Thoracic aorta (tissue), 2 donors: ENCODE measurements at places on chromosomes 16 and 17. TPM values are rescaled to one million over a fixed set of nuclear protein-coding genes. Genes with fewer than 3 reads are reported as not detected.

Gene ABCC6
- 0.41 TPM for total RNA-seq

DNA sequence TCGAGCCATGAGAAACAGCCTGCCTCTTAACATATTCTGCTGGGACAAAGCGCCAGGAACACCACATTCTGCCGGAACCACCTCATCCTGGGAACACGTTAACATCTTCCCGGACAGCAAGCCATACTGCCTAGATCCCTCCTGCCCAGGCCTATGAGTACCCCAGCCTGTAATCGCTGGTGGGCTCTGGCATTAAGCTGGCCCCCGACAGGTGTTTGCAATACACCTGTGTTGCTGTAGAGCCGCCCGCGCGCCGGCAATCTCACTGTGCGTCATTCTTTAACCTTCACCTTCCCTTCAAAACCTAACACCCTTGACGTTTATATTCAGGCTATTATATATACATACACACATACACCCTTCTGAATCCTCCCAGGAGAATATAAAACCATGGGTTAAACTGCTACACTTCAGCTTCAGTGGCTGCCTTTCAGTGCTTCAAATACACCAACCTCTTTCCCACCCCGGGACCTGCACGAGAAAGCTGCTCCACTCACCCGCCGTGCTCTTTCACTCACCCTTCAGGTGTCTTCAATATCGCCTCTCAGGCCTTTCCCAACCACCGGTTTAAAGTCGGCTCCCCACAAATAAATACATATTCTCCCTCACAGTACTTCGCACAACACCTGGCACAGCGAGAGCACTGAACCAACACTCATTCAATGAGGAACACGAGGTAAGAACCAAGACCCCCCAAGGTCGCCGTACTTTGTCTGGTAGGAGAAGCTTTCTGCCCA, 1.0 kb upstream of the ENDOV start:
- no peaks in the 10 kb centered on the region for H3K27me3 ChIP-seq
- peaks cover 12% of the 10 kb centered on the region for H3K4me1 ChIP-seq
- peak overlapping the region; percentile 96 for H3K4me3 ChIP-seq
- DNase-seq = no peak

DNA sequence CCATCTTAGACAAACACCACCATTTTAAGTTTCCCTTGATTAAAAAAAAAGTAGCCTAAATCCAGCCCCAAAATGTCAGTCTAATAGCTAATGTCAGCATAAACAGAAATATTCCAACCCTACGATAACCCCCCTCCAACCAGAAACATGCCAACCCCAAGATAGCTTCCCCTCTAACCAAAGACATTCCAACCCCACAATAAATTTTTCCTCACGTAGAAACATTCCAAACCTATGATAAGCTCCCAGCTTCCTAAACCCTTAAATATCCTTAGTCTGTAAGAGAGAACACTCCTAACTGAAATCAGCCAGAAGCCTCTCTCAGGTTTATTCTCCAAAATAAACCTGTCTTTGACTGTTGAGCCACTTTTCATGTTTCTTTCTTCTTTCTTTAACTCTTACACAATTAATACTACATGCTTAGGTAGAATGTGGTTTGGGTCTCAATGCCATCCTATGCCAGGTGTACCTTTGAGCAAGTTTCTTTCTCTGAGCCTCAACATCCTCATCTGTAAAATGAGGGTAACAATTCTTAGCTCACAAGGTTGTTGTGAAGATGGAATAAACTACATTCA, 10.5 kb upstream of the KRT38 start:
- no peak for DNase-seq
- no peak overlapping the region for H3K27ac ChIP-seq
- H3K4me3 ChIP-seq = no peak overlapping the region
- no peaks in the 10 kb centered on the region for H3K27me3 ChIP-seq
- H3K36me3 ChIP-seq = no peaks in the 10 kb centered on the region
- no peaks in the 10 kb centered on the region for H3K4me1 ChIP-seq

GRCh38 chr17:62794666-62794971, 13.5 kb downstream of the MARCHF10 start:
- H3K36me3 ChIP-seq = no peaks in the 10 kb centered on the region
- H3K27ac ChIP-seq = no peak overlapping the region
- DNase-seq = no peak

DNA sequence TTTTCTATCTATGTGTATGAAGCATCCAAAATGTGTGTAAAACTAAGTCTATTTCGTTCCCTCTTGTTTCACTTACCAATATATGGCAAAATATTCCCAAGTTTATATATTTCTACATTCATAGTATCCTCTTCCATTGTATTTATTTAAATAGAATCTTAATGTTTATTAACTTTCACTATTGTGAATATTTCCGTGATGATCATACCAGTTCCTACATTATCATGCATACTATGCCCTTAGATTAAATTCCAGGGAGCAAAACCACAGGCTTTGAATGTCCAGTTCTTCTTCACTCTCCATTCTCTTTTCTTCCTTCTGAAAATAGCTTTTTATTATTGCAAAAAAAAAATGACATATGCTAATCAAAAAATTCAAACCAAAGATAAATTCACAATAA, 4.0 kb downstream of the MAP2K6 start:
- no peaks in the 10 kb centered on the region for H3K27me3 ChIP-seq
- H3K36me3 ChIP-seq = no peaks in the 10 kb centered on the region

DNA sequence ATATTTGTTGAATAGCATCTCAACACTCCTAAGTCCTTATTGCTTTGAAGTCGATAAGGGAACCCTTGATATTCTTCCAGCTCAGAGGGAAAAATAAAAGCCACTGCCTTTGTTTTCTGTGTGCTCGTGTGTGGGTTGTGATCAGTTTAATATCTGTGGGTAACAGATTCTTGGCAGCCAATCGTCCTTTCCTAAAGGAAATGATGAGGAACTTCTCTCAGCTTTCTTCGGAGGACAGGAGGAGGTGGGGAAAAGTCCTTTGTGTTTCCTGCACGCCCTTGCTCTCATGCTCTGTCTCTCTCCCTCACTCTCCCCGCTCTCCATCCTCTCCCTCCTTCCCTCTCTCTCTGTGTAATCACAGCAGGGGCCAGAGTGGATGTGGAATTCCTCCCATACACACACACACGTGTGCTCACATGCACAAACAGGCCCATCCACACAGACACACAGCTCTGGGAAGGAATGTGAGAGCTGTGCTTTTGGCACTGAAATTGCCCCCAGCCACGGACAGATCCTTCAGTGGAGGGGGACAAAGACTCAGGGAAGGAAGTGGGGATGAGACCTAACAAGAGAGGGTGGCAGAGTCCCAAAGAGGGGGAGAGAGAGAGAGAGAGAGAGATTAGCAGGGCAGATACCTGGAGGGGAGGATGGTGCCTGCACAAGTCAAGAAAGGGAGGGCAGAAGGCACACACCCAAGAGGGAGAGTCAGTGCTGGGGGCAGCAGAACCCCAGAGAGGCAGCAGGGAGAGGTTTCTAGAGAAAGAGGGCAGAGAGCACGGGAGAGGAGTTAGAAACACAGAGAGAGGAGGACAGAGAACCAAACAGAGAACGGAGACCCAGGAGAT, 83.5 kb upstream of the PLCG2 start:
- no peaks in the 10 kb centered on the region for H3K27me3 ChIP-seq
- peaks cover 13% of the 10 kb centered on the region for H3K36me3 ChIP-seq
- no peak overlapping the region for H3K4me3 ChIP-seq
- no peak for DNase-seq

DNA sequence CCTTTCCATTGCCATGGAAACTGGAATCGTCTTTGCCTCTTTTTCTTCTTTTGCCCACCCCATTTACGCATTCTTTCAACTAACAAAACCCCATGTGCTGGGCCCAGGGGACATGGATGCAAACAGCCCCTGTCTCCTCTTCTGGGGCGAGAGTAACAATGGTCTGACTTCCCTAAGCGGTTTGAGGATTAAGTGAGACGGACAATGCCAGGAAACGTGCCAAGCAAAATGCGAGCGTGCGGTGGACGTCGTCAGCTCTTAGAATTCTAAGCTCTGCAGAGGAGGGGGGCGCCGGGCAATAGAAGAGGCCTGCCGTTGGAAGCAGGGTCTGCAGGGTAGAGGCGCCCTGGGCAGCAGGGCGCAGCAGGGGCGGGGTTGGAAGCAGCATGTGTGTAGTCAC, 42.4 kb upstream of the JPH3 start:
- H3K4me3 ChIP-seq = no peak overlapping the region
- no peaks in the 10 kb centered on the region for H3K36me3 ChIP-seq
- H3K4me1 ChIP-seq = peaks cover 7% of the 10 kb centered on the region

DNA sequence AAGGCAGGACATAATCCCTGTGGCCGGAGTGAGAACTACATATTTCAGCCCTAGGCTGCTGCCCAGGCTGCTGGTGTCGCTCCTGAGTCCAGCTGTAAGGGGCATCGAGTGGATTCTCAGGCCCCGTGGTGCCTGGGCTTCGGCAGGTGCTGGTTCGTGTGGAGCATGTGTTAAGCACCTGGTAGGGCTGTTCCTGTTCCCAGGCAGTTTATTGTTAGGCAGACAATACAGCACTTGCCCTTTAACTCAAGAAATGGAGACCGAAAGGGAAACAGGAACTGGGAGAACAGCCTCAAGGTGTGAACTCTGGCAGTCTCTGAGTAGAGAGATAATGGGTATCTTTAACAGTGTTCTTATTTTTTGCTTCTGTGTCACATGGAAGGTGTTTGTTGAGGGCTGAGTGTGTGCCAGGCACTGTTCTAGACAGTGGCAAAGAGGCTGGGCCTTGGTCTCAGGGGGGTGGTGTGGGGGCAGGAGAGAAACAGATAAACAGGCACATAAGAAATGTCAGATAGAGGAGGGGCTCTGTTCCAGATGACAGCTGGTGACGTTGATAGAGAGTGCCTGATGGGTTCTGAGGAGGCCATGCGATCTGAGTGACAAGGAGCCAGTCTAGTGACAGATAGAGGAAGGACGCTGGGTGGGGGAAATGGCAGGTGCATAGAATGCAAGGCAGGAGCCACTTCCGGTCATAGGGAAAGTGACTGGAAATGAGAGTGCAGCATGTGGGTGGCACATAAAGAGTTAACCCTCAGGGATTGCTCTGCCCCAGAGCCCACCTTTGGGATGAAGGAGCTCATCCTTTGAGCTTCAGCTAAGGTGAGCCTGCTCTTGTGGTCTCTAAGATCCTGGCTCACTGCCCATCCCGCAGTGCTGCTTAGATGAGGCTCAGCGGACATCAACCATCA, 33.8 kb downstream of the EPN2 start:
- no peak for DNase-seq
- H3K27me3 ChIP-seq = no peaks in the 10 kb centered on the region
- H3K36me3 ChIP-seq = no peaks in the 10 kb centered on the region
- peak overlapping the region; percentile 38 for H3K27ac ChIP-seq

- no peaks in the 10 kb centered on the region for H3K27me3 ChIP-seq
- no peak overlapping the region for H3K4me3 ChIP-seq
- no peak for DNase-seq
- H3K4me1 ChIP-seq = no peaks in the 10 kb centered on the region
Measured at GRCh38 chr17:64767269-64767997, 105.3 kb upstream of the SMURF2 start.

DNA sequence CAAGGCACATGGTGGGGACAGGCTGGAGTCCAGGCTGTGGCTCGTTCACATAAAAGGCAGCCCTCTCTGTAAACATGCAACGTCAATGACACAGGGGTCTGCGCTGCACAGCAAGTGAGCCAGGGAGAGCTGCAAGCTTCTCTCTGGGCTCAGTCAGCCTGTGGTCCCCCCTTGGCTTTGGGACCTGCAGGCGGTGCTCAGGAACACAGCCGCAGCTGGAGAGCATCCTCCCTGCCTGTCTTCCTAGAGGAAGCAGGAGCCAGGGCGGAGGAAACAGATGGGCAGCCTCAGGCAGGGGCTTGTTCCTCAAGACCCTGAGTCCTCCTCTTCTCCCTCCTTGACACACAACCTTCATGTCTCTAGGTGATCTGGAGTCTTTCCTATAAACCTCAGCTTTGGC, 228.0 kb downstream of the C16orf78 start:
- H3K4me1 ChIP-seq = peaks cover 17% of the 10 kb centered on the region
- H3K27me3 ChIP-seq = no peaks in the 10 kb centered on the region
- DNase-seq = no peak
- H3K27ac ChIP-seq = no peak overlapping the region

DNA sequence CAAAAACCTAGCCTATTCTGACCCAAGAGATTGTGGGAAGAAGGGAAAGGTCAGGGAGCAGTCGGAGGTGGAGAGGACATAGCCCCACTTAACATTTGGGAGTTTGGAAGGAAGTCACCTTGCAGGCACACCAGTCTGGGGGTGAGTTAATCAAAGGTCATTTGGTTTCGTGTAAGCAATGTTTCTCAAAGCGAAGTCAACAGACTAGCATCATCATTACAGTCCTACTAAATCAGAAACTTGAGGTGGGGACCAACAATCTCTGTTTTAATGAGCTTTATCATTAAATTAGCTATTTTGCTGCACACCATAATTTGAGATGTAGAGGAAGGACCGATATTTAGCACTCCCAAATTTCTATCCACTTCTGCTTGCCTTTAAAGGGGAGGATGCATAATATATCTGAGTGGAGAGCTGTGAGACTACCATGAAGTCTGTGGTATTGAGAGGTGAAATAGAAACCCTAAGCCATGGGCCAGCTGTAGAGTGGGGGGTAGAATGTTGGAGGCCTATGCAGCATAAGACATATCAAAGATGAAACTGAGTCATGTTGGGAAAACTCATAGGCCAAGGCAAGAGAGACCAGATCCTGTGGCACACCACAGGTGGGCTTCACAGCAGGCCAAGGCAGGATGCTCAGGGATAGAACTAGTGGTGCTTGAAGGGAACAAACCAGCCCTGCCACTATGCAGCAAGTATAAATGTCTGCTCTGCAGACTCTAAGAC, 141.7 kb upstream of the ANKFN1 start:
- no peak for DNase-seq
- H3K27ac ChIP-seq = no peak overlapping the region
- H3K27me3 ChIP-seq = no peaks in the 10 kb centered on the region
- no peak overlapping the region for H3K4me3 ChIP-seq
- H3K4me1 ChIP-seq = no peaks in the 10 kb centered on the region

DNA sequence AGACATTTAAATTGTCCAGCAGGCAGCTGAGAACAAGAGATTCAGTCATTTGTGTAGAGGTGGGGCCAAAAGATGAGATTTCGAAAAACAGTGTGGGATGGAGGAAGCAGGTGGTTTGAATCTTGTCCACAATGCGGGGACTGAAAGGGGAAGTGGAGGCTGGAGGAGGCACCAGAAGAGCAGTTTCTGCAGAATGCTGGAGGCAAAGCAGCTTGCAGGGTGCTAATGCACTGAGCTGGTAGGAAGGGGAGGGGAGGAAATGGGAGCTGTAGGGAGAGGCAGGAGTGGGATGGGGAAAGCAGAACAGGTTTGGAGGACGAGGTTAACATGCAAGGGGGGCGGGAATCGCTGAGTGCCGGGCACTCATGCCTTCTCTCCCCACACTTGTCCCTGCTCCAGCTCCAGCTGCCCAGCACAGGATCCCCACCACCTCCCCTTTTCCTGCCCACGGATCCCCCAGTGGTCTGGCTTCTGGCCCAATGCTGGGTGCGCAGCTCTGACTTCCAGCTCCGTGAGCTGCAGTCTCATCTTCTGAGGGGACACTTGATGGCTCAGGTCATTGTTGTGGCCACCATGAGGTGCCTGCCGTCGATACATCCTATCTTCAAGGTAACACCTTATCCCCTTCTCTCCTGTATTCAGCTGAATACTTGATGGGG, 9.4 kb downstream of the C17orf100 start:
- H3K4me1 ChIP-seq = no peaks in the 10 kb centered on the region
- DNase-seq = no peak
- H3K27me3 ChIP-seq = peaks cover 8% of the 10 kb centered on the region
- H3K4me3 ChIP-seq = no peak overlapping the region
- no peaks in the 10 kb centered on the region for H3K36me3 ChIP-seq
